ENCODE measurements at places on chromosomes 12 and 14. TPM values are rescaled to one million over a fixed set of nuclear protein-coding genes. Genes with fewer than 3 reads are reported as not detected.

SCN8A gene
- 0.26 TPM for total RNA-seq

CELA1 gene
- total RNA-seq = not detected

TMEM260 gene
- total RNA-seq = 17.2 TPM

GPR132 gene
- 24.6 TPM for total RNA-seq

ZBTB25 gene
- 19.6 TPM for total RNA-seq

DYRK2 gene
- total RNA-seq = 43.0 TPM

HVCN1 gene
- 13.8 TPM for total RNA-seq

ARL1 gene
- total RNA-seq = 76.9 TPM

SDR9C7 gene
- not detected for total RNA-seq

PGF gene
- 0.41 TPM for total RNA-seq

ATN1 gene
- 71.2 TPM for total RNA-seq

Data from activated T-helper 1 cell treated with anti-CD3 and anti-CD28 coated beads, Interleukin-12 subunit alpha, Interleukin-12 subunit beta, Interleukin-2, Interleukin-4 antibody, amounts not matched to agents 30 ng/mL and 10 ng/mL and 1 ng/mL, durations not matched to agents 14 hours and 24 hours and 36 hours (primary cell).